AML-193 (cell line): ENCODE measurements at places on chromosomes 3 and 15.

GRCh38 chr15:57017024-57017423 lies 98.6 kb downstream of the TCF12 start:
- DNase-seq = peak; percentile 15

GRCh38 chr15:92069308-92070250 lies 216.1 kb downstream of the SLCO3A1 start:
- DNase-seq = peak; percentile 53

GRCh38 chr3:97744289-97744688 lies 20.3 kb upstream of the ARL6 start:
- no peak for DNase-seq

GRCh38 chr3:7423995-7424394 lies 563.1 kb downstream of the GRM7 start:
- DNase-seq = no peak

DNA sequence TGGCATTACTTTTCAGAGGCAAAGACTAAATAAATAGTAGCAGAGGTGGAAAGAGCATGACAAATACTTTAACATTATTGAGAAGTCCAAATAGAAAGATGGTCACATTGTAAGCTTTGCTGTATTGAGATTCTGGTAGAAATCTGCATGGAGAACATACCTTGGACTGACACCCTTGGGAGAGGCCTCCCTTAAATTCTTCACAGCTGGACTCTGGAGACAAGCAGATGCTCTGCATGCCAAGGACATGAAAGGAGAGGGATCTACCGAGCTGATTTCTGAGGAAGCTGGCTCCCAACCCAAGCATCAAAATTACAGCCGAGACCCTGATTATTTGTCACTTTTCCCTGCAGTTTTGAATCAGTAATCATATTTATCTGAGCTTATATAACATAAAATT lies 212.5 kb upstream of the COL8A1 start:
- no peak for DNase-seq

DNA sequence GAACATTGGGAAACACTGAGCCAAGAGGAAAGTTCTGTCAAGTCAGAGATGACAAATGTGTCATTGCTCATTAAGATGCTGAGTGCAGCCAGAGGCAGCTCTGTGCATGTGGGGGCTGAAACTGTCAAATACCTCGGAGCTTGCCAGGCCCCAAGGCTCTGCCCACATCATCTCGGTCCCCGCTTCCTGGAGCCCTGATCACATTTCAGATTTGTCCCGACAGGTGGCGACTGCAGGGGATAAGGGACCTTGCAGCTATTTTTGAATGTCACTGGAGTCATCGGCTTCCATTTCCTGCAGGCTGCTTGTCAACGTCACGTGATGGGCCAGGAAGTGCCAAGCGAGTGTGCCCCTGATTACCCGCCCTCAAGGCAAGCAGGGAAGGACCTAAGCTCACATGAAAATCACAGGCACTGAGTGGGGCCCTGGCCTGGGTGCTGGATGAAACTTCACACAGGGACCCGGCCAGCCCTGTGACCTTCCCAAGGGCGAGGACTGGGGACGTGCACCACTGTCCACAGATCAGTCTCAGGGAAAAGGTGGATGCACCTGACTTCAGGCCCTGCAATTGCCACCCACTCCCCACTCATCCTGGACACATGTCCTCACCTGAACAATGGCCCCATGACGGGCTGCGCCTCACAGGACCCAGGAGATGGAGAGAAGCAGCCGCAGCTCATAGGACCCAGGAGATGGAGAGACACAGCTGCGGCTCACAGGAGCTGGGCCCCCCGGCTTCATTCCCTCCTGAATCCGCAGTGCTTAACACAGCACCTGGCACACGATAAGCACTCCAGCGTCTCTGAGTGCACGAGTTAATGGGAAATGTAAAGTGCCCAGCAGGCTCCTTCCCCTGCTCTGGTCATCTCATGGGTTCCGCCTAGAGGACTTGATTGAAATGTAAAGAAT lies 73.4 kb downstream of the NUP210 start:
- no peak for DNase-seq

- peak; percentile 27 for DNase-seq
Observed at GRCh38 chr3:51311055-51311454, 74.0 kb upstream of the MANF start.

- no peak for DNase-seq
Observed at GRCh38 chr3:131435000-131435399, 53.4 kb downstream of the NUDT16 start.

- no peak for DNase-seq
Observed at GRCh38 chr3:104214937-104215336, 1151.8 kb upstream of the ALCAM start.

DNA sequence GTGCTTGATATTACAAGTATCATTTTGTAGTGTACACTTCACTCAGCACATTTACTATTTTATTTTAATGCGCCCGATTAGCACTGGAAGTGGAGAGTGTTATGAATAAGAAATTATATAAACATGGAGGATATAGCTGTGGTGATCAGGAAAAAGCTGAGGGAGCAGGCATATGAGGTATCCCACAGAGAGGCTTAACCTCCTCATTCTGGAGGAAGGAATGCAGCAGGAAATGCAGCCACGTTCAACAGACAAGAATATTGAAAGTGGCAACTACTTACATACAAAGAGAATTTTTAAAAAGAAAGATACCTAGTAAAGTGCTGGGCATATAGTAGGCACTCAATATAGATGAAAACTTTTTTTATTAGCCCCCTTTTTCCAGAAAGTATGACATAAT lies 166.0 kb upstream of the SATB1 start:
- no peak for DNase-seq

GRCh38 chr3:60509471-60509870 lies 741.8 kb downstream of the FHIT start:
- no peak for DNase-seq

GRCh38 chr3:123448536-123449101 lies at the start of gene ADCY5:
ADCY5 (minus strand) TSS chr3:123449090; CDS start chr3:123448545, 545 bp downstream.
- DNase-seq = no peak

DNA sequence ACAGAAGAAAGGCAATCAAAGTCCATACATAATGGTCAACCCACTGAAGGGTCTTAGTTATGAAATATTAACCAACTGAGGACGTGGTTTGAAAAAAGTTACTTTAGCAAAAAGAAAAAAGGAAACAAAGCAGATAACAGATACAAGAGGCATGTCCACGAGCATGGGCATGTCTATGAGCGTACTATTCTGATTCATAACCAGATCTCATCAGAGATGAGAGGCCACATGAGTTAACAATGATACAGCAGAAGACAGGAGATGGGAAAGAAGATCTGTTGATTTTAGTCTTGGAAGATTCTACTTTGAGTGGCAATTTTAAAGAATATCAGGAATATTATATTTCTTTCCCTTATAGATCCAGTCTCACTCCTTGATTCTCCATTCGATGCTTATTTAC lies 262.9 kb upstream of the SLITRK3 start:
- no peak for DNase-seq
